Stimulated activated CD8-positive, alpha-beta memory T cell treated with anti-CD3 and anti-CD28 coated beads, Interleukin-15, amount 100 ng/mL, for 24 hours (primary cell): ENCODE measurements at places on chromosomes 11 and 22.

GRCh38 chr11:83990160-83990733, 704.1 kb upstream of the CCDC90B start:
- no peak for DNase-seq

GRCh38 chr11:41377709-41378394, 81.6 kb downstream of the LRRC4C start:
- DNase-seq = no peak

DNA sequence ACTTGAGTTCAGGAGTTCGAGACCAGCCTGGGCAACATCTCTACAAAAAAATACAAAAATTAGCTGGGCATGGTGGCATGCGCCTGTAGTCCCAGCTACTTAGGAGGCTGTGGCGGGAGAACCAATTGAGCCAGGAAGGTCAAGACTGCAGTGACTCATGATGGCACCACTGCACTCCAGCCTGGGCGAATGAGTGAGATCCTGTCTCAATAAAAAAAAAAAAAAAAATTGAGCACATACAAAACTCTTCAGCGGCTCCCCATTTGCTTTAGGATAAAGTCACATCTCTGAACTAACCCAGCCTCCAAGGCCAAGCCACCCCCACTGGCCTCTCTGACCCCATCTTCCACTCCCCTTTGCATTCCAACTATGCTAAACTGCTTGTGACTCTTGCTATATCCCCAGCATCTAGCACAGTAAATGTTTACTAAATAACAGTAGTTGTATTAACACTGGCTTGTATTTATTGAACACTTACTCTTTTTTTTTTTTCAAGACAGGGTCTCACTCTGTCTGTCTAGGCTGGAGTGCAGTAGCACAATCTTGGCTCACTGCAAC, 28.9 kb downstream of the CREB3L1 start:
- no peak for DNase-seq

DNA sequence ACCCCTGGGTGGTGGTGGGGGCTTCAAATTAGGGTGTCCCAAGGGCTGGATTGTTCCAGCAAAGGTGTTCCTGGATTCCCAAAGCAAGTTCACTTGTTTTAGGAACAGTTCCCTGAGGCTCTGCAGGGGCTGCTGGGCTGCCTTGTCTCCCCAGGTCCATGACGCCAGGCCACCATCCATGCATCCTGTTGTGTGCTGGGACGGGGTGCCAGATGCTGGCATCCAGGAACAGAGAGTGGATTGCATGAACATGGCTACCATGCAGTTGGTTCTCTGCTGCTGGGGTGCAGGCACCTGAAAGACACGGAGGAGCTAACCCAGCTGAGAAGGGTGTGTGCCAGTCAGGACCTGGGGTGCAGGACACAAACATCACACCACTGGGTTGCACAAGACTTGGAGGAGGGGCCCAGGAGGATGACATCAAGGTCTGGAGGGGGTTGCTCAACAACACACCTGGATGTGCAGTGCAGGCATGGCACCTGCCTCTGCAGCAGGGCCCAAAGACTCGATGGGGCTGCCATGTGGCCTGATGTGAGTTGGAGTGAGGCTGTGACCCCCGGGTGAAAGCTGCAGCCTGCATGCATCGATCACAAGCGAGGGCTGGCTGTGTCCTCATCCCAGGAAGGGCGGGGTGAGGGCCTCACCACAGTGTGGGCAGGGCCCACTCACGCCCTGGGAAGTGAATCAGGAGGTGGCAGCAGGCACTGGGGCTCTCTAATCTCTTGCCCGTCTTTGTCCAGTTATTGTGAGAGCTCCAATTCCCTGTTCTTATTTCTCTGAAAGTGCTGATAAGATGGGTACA, 74.0 kb upstream of the CLDN5 start:
- no peak for DNase-seq

- DNase-seq = no peak
Observed at GRCh38 chr22:39362271-39362670, 12.5 kb downstream of the SYNGR1 start.

- no peak for DNase-seq
Observed at GRCh38 chr22:48900626-48901025, 927.0 kb downstream of the BRD1 start.

- no peak for DNase-seq
Observed at GRCh38 chr11:64868904-64869570, 9.4 kb downstream of the EHD1 start.

DNA sequence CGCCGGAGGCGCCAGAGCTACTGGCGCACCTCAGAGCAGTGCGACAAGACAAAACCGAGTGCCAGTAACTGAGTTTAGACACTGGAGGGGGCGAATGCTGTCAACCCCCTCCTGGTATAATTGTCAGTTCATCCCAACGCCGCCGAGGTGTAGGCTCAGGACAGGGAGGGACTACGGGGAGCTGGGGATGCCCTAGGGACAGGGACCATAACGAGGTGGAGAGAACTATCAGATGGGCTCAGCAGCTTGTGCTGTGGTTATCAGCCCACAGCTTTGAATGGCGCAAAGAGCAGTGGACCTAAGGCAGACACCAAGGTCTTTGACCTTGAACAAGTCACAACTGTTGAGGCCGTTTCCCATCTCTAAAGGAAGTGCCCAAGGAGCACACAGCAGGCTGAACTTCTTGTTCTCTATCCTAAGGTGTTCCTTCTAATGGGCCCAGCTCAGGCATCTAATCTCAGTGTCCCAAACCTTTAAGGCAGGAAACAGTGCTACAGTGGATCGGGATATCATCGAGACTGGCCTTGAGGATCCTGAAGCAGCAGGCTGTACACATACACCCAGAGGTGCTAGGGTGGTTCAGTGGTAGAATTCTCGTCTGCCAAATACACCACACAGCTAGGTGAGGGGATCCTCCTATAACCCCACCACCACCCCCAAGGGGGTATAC, 958 bp upstream of the TUT1 start:
- no peak for DNase-seq

DNA sequence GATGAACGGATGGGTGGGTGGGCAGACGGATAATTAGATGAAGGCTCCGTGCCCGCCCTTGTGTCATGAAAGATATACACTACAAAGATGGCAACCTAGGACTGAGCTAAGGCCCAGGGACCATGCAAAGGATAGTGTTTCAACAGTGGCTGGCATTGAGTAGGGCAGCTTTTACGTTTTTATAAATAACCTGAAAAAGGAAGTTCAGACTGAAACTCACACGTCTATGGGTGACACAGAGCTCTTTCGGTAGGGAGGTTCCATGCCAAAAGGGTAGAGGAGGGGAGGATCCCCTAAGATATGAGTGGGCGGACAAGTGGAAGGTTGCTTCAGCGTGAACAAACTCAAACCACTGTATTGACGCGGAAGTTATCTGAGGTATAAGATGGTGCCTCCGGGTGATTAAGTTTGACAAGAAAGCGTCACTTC, 90.5 kb downstream of the UBASH3B start:
- no peak for DNase-seq

GRCh38 chr11:64090806-64091516, 55.2 kb downstream of the FLRT1 start:
- no peak for DNase-seq

DNA sequence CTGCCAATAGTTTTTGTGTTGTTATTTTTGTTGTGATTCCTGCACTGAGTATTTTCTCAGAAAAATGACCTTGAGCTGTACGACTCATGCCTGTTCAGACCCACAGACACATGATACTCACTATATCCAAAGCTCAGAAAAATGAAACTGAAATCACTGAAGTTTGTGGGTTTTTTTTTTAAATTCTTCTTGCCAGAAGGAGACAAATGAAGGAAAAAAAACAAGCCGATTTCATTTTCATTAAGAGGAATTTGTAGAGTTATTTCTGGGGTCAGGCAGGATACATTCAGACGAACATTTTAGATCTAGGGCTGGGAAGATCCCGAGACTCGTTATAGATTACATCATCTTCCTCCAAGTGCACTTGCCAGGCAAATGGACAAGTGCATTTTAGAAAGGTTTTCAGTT, 60.4 kb downstream of the BMAL1 start:
- no peak for DNase-seq

DNA sequence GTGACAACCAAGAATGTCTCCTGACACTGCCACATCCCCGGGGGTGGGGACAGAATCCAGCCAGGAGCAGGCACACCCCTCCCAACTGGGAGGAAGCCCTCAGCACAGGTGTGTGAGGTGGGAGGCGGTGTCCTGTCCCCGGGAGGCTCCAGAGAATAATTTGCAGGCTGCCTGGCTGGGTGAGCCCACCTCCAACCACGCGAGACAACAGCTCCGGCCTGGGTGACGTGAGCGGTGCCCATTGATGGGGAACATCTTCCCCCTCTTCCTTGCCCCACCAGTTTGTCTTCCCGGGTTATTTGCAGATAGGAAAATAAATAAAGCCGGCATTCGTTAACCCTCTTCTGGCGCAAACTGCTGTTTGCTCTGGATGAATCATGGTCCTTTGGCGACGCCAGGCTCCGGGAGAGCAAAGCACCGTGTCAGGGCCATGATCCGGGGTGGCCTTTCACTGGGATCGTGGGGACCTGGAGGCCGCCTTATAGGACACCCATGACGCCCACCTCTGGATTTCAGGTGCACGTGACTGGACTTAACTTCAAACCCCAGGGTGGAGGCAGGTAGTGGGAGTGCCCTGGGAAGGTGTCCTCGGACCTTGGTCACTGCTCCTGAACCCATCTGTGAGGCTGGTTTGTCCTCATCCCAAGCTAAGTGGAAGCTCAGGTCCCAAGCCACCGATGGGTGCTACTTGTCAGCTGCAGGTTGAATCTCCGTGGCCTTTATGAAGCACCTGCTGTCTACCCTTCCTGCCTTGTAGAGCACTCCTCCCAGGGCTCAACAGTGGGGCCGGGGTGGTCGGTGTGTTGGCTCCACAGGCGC, 13.9 kb downstream of the CCND1 start:
- no peak for DNase-seq

- no peak for DNase-seq
Observed at GRCh38 chr22:40509401-40510134, 127.0 kb downstream of the MRTFA start.

DNA sequence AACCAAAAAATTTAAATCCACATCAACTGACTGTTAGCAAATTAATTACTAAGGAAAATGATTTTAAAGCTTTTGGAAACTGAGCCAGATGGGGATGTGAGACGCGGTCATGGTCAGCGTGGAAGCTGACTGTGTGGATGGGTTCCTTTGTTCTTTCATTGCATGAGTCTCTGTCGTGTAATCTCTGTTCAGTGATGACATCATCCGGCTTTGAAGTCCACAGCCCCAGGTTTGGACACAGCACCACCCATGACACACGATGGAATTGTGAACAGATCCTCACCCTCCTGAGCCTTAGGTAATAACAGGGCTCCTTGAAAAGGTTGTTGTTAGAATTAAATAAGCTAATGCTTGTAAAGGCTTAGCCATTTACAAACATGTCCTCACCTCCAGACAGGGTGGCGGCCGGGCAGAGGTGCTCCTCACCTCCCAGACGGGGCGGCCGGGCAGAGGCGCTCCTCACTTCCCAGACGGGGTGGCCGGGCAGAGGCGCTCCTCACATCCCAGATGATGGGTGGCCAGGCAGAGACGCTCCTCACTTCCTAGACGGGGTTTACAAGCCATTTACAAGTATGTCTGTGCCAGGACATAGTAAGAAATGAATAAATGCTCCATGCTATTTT, 677.3 kb downstream of the TBC1D22A start:
- no peak for DNase-seq

DNA sequence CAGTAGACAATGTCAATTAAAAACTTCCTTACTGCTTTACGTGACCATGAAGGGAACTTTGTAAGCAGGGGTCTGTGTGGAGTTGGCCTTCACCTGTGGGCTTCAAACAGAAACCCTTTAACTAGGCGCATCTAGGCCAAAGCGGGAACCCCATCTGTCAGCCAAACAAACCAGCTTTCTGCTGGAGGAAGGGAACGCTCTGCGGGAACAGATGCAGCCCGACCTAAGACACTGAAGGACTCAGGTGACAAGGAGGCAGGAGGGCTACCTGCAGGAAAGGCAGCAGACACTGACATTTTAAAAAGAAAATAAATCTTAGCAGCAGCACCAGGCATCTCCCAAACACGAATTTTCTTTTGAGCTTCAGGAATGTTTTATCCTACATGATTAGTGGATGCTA, 78.4 kb downstream of the CADM1 start:
- no peak for DNase-seq

GRCh38 chr11:60891103-60891741, 15.2 kb downstream of the PRPF19 start:
- no peak for DNase-seq

GRCh38 chr11:72818971-72819370, 4.8 kb downstream of the ATG16L2 start:
- no peak for DNase-seq

GRCh38 chr11:28384418-28384817, 276.2 kb downstream of the METTL15 start:
- DNase-seq = no peak

- DNase-seq = no peak
Observed at GRCh38 chr11:118984825-118985224, 13.1 kb upstream of the CENATAC start.

DNA sequence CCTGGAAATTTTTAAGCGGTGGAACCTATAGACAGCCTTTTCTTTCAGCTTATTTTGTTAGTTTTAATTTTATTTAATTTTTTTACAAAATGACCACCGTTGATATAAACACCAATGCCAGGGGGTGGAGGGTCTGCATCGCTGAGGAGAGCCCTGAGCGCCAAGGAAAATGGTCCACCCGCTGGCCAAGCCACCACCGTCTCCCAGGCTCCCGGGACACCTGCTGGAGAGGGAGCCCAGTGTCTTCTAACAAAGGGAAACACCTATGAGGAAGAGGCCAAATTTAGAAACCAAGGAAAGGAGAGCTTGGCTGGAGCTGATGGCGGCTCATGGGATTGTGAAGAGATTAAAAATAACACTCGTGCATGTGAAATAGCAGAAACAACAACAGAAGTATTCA, 288 bp upstream of the KRTAP5-8 start:
- DNase-seq = no peak

DNA sequence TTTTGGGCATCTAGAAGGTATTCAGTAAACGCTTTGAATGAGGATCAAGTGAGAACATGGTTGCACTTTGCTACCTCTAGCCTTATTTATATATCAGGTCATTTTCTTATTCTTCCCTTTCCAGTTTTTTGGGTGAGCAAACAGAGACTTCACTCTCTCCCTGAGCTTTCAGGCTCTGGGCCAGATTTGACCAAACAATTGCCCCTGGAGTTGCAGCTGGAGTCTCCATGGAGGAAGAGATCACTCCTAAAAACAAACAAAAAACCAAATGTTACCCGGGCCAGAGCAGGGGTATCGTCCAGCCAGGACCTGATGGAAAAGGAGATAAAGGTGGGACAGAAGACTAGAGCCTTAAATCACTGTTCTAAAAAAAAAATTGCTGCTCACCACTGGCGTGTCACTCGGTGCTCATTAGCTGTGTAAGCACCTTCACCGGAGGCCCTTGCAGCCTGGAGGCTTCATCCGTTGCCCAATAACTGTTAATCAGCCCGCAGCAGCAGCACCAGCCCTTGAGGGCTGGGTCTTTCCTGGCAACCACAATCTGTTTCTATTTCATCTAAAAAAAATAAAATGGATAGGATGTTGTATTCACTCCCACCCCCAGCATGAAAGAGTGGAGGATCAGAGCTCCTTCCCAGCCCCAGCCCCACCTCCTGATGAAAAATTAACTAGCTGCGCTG, 125.0 kb downstream of the PKNOX2 start:
- DNase-seq = no peak
